ENCODE measurements at places on chromosomes 5 and 9.

DNA sequence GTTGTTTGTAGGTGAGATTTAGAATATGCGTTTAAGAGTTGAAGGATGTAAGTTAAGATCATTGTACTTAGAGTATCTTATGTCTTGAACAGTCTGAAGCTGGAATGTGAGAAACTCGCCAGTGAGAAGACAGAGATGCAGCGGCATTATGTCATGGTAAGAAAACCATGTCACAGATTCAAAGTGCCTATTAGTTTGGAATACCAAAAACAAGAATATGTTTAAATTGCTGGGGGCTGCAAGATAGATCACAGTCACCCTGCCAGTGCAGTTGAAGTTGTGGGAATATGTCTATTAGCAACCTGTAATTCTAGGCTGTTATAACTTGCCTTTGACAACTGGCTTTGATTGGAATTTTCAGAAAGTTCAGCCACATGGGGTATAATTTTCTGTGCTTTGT lies 3.0 kb downstream of the TLE4 start:
- DNase-seq, result no peak

DNA sequence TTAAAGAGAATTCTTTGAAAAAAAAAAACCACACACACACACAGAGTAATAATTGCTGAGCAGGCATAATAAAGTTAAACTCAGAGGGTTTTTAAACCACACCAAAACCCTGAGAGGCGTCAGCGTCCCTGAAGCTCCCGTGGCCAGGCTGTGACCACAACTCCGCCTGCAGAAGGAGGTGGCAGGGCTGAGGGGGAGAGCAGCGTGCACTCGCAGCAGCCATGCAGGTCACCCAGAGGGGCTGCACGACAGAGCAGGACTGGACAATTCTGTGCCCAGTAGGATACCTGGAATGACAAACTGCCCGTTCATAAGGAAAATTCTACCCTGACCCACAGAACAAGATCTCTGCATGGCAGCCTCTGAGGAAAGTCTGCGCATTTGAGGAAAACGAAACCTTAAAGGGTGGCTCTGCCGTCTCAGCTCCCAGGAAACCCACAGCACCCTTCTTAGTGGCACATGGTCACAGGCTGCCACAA lies 44.0 kb downstream of the ROR2 start:
- no peak for DNase-seq

DNA sequence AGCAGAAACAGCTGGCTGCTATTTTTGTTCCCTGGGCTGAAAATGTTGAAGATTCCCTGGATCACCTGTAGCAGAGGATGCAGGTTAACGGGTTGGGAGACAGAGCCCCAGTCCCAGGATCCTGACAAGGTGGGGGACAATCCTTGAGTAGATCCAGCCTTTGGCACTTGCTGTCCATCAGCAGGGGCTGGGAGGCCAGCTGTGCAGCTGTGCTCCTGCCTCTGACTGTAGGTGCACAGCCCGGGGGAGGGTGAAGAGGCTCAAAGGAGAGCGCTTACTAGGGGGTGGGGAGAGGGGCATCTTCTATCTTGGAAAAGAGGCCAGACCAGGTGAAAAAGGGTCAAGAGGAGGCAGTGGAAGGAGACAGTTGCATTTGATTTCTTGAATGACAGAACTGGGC lies 3.5 kb upstream of the DDX41 start:
- DNase-seq, result no peak

DNA sequence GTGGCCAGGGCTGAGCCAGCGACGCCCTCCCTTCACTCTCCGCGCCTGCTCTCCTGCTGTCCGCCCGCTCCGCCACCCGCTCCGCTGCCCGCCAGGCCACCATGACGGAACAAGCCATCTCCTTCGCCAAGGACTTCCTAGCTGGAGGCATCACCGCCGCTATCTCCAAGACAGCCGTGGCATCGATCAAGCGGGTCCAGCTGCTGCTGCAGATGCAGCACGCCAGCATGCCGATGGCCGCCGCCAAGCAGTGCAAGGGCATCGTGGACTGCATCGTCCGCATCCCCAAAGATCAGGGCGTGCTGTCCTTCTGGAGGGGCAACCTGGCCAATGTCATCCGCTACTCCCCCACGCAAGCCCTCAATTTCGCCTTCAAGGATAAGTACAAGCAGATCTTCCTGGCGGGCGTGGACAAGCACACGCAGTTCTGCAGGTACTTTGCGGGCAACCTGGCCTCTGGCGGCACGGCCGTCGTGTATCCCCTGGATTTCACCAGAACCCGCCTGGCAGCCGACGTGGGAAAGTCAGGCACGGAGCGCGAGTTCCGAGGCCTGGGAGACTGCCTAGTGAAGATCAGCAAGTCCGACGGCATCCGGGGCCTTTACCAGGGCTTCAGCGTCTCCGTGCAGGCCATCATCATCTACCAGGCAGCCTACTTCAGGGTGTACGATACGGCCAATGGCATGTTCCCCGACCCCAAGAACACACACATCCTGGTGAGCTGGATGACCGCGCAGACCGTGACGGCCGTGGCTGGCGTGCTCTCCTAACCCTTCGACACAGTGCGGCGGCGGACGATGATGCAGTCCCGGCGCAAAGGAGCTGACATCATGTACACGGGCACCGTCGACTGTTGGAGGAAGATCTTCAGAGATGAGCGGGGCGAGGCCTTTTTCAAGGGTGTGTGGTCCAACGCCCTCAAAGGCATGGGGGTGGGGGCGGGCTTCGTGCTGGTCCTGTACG lies 1130.4 kb upstream of the ACO1 start:
- DNase-seq, result no peak

DNA sequence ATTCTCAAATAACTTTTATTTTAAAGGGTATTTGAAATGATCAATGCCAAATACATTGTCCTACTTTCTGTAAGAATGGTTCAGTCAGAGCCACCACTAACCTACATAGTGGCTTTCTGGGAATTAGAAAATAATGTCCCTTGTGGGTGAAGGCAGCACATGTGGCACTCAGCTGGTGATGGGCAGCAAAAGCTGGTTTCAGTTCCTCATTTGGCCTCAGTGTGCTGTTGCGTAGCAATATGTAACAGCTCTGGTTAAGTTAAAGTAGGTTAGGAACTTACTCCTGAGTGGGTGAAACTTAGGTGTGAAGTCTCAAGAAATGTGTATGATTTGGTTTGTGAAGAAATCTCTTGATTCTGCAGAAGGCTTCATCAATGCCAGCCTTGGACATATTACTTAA lies 99.6 kb upstream of the SPEF2 start:
- DNase-seq, result no peak

GRCh38 chr5:71782771-71783770 lies 64.0 kb downstream of the CARTPT start:
- DNase-seq, result peak; percentile 97

GRCh38 chr9:120904061-120904977 lies 22.3 kb downstream of the TRAF1 start:
- DNase-seq, result no peak

- DNase-seq, result no peak
These were observed 1202.4 kb upstream of the SEMA6A start for GRCh38 chr5:117776977-117777376.

DNA sequence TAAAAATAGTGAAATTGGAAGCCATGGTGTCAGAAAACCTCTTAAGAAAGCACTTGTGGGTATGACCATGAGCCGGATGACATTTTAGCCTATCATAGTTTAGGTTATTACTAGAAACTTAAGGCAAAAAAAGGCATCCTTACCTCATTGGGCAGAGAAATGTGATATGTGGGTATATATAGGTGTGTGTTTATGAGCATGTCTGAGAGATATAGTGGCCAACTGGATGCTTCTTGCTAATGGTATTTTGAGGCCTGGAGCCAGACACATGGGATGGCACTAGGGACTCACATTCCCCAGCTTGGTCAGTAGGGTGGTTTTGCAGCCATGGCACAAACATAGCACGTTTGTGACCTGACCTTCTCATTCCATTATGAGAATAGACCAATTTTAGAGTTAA lies 295.6 kb upstream of the MEF2C start:
- DNase-seq, result no peak

DNA sequence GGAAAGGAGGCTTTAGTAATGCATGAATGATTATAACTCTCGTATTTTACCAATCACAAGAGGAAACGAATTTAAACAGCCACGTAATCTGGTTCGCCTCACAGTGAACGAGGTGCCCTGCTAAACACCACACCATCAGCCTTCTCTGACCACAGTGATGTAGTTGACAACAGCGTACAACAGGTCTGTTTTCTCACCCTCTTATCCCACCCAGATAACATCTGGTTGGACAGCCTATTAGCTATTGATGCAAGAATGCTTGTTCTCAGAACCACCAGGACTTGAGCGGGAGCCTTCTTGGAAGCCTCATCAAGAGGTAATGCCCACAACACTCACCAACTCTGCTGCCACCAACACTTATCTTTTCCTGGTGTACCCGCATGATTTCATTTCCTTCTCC lies 23.3 kb downstream of the SLC1A3 start:
- DNase-seq, result no peak

DNA sequence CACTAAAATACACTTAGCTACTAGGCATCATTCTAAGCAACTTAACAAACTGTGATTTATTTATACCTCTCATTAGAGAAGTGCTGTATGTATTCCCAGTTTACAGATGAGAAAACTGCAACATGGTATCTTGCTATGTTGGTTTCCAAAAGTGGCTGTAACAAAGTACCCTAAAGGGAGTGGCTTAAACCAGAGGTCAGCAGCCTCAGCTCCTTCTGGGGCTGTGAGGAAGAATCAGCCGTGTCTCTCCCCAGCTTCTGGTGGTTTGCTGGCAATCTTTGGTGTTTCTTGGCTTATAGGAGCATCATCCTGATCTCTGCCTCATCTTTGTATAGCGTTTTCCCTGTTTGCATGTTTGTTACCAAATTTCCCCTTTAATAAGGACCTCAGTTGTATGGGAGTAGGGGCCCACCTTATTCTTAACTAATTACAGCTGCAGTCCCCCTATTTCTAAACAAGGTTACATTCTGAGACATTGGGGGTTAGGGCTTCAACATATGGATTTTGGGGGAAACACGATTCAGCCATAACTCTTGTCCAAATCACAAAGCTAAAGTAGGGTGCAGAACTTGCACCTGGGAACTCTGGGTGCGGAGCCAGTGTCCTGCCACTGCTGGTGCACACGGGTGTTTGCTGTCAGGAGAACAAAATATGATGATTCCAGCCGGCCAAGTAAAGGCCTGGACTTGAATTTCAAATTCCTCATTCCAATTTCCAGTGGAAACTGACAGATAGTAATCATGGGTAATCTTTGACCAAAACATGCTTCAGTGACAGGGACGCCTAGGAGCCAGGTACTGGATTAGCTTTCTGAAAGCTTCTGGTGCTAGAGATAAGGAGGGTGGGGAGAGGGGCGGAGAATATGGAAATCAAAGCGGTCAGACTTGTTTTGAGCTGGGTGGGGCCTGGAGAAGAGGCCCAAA lies 43.3 kb downstream of the RAI14 start:
- DNase-seq, result peak; percentile 84

DNA sequence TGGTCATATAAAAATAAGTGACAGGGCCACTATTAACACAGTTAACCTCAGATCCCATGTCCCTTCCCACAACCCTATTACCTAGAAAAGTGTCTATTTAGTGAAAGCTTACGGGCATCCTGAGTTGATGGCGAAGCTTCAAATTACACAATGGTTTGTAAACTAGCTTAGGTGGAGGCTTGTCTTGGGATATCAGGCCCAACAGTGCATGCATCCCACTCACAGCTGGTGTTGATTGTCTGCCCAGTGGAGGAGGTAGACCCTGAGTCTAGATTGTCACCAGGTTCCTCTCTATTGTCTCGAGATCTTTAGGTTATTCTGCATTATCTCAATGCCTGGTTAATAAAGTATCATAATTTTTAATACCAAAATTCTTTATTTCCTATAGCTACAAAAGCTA lies 30.4 kb downstream of the PRELID2 start:
- no peak for DNase-seq

- peak; percentile 68 for DNase-seq
These were observed 117.0 kb upstream of the GNA14 start for GRCh38 chr9:77764894-77765780.

DNA sequence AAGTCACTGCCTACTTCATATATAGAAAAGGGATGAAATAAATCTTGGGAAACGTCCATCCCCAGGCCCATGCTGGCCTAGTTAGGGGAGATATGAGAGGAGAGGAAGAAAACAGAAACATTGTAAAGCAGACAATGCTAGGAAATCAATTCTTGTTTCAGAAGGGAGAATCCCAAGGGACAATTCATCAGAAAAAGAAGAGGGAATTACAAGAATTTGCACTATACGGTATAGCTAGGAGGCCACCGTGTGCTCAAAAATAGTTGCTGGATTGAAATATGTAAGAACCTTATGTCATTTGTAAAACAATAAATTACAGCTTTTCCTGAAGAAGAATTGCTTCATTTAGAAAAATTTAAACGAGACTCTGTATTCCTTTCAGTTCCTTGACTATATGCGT lies 8.3 kb upstream of the SHC3 start:
- no peak for DNase-seq

DNA sequence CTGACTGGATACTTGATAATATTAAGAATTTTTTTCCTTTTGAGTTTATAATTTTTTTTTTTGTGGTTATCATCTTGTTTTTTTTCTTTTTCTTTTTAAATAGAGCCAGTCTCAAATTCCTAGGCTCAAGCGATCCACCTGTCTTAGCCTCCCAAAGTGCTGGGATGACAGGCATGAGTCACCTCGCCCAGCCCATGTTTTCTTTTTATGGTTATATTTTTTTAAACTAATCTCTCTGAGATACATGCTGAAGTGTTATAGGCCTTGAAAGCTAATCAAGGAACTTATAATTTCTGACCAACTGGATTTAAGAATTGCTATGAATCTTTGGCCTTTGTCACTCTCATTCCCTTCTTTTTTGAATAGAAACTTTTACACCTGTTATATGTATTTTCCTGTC lies 6.8 kb upstream of the AMACR start:
- DNase-seq, result no peak

GRCh38 chr9:21653091-21653490 lies 149.3 kb upstream of the MTAP start:
- no peak for DNase-seq

- DNase-seq, result no peak
These were observed 33.9 kb downstream of the GNAQ start for GRCh38 chr9:77997611-77998284.

DNA sequence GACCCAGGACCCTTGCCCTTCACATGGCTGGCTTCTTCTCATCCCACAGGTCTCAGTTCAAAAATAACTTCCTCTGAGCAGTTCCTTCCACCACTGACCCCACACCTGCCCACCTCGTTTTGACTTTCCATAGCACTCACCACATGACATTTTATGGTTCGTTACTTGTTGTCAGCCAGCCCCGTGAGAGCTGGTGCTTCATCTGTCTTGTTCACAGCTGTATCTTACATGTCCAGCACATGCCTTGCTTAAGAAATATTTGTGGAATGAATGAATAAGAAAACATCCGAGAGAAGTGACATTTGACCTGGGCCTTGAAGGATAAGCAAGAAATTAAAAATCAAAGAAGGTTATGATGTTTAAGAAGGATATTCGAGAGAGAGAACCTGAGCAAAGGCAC lies 193.9 kb downstream of the RFK start:
- no peak for DNase-seq

DNA sequence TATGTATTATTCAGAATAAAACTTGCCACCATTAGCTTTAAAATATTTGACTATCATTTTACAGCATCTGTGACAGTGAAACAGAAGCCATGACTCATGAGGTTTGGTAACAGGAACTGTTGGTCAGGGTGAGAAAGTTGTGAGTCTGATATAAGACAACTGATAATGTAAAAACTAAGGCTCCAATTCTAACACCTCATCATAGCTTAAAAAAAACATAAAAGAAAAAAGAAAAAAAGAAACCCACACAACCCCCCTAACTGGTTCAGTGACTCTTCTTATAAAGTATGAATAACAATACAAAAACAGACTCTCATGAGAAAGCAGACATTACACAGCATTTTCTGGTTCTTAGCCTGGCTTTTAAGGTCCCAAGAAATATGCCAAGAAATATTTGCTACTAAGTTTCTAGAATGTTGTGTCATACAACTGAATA lies 85.8 kb downstream of the MRPS27 start:
- DNase-seq, result peak; percentile 43

All from GM23338 (cell line).